HL-60 (cell line): ENCODE measurements at places on chromosomes 5 and 9.

DNA sequence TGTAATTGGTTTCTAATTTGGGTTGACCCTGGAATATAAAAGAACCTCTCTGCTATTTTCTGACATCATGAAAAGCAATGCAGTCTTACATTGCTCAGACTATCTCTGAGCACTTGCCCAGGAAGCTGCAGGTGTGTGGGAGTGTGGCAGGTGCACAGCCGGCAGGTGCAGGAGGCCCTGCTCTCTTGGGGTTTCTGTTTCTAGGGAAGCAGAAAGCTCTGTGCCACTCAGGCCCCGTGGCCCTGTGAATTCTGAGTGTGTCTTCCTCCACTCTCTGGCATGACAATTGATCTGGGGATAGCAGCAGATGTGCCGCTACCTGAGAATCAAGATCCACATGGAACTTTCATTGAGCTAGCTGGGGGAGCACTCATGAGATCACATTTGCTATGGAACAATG, 45.7 kb upstream of the IRX2 start:
- DNase-seq: no peak

DNA sequence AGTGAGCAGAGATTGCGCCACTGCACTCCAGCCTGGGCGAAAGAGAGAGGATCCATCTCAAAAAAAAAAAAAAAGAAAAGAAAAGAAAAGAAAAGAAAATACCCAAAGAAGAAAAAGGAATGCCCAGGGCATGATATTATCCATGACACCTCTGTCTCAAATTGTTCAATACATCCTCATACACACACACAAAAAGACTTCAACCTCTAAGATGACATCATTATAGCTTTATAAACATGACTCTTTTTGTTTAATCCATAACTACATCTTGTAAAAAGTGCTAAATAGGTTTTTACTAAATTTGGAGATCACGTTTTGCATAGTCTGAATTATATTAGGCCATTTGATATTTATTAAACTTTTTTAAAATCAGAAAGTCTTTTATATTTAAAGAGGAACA, 33.1 kb downstream of the ANKRD31 start:
- DNase-seq: no peak

DNA sequence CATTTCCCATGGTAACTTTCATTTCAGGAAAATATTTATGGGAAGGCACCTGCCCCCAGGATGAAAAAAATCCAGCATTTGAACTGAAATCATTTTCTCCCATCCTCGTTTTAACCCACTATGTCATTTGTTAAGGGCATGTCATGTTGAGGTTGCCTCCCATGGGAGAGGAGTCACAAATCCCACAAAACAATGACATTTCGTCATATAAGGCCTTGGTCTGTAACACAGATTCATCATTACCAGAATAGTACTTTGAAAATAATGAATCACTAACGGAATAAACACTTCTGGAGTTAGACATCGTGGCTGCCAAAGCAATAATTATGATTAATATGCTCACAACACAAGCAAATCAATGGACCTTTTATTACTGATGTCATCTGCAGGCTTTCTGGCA, 274.1 kb downstream of the NDUFS4 start:
- DNase-seq: no peak

GRCh38 chr5:54007827-54008777, 302.3 kb downstream of the ARL15 start:
- DNase-seq: no peak
